ENCODE measurements at places on chromosomes 11 and 22.

- DNase-seq, result no peak
These were observed 8.7 kb downstream of the TEAD1 start for GRCh38 chr11:12682737-12683500.

GRCh38 chr11:18374956-18375355 lies 19.4 kb upstream of the LDHA start:
- DNase-seq, result no peak

- no peak for DNase-seq
These were observed 42.6 kb upstream of the APOA1 start for GRCh38 chr11:116879800-116880625.

DNA sequence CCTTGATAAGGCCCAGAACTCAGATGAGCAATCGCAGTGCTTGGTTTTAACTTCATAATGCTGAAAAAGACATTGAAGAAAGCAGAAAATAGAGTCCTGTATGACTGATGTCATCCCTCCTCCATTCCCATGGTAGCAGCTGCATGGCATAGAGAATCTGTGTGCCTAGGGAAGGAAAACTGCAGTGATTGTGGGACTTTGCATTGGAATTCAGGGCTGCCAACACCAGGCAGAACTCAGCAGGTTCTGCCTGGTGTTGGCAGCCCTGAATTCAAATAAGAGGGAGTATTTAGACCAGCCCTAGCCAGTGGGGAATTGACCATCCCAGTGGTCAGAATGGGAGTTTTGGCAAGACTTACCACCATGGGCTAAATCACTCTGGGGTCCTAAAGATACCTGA lies 1016.0 kb downstream of the FAM181B start:
- no peak for DNase-seq

- DNase-seq, result no peak
These were observed 60.2 kb downstream of the CSNK2A3 start for GRCh38 chr11:11292839-11293238.

GRCh38 chr11:122755941-122756340 lies 82.4 kb upstream of the CRTAM start:
- no peak for DNase-seq

DNA sequence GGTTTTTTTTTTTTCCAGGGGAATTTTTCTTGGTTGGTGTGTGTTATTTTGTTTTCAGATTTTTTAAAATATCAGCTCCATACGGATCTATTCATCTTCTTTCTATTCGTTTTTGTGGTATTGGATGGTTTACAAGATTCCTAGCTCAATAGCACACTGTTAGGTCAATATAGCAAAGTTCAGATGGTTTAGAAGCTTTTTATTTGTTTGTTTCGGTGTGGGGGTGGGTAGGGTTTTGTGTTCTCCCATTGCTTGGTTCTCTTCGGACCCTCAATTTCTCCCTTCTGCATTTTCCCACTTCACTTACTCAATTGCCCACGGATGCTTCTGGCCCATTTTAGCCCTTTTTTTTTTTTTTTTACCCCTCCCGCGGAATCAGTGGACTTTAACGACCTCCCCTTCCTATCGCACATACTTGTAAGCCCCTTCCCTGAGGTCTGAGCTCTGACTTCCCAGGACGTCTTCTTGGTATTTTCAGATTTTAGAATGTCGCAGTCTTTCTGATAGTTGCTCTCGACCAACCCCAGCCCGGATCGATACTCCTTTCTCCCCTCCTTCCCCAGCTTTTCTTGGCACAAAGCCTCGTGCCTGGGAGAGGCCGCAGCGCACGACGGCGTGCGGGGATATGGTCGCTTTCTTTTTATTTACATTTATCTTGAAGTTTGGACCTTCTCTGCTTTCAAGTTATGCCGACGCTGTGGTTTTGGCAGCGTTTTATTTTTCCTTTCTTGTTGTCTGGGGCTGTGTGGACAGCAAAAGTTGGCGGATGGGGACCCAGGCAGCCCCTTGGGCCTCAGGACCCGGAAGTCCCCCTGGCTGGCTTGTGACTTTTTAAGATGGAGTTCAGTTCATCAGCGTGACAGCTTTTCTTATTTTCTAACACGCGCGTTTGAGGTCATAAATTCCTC lies 4.4 kb upstream of the SPDYC start:
- no peak for DNase-seq

GRCh38 chr11:74932169-74932568 lies 16.7 kb downstream of the XRRA1 start:
- no peak for DNase-seq

Measured in stimulated activated CD8-positive, alpha-beta memory T cell treated with anti-CD3 and anti-CD28 coated beads, Interleukin-4, amount 100 ng/mL, for 1 hour (primary cell).